ENCODE measurements at places on chromosomes 16 and 17.

- DNase-seq: no peak
Measured at GRCh38 chr16:3321816-3322215, 16.5 kb downstream of the ZNF75A start.

DNA sequence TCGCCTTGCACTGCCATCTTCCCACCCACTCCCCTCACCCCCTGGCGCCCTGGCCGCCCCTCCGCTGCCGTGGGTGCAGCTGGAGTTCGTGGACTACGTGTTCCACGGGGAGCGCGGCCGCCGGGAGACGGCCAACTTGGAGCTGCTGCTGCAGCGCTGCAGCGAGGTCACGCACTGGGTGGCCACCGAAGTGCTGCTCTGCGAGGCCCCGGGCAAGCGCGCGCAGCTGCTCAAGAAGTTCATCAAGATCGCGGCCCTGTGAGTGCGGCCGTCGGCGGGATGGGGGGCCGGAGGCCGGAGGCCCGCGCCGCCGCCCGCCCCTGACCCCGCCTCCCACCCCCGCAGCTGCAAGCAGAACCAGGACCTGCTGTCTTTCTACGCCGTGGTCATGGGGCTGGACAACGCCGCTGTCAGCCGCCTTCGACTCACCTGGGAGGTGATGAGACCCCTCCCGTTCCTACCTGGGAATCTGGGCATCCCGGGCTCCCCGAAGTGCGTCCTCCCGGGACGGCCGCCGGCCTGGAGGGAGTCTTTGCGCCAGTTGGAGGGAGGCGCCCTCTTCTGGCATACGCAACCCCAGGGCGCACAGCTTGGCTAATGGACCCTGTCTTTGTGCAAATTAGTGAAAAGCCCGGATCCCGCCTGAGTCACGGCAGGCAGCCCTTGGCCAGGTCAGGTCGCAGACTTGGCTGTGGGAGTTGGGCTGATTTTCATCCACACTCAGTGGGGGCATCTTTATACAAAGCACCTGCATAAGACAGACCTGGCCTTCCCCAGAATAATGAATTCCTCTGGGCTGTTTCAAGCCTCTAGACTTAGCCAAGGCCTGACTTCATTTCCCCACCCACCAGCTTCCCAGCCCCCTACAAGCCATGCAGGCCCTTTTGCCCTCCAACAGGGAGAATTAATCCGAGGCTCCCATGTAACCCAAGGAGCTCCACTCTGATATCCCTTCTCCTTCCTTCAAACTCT, 14.3 kb downstream of the RAPGEFL1 start:
- DNase-seq: peak; percentile 88

GRCh38 chr17:53100126-53100525, 722.6 kb upstream of the KIF2B start:
- DNase-seq: no peak

DNA sequence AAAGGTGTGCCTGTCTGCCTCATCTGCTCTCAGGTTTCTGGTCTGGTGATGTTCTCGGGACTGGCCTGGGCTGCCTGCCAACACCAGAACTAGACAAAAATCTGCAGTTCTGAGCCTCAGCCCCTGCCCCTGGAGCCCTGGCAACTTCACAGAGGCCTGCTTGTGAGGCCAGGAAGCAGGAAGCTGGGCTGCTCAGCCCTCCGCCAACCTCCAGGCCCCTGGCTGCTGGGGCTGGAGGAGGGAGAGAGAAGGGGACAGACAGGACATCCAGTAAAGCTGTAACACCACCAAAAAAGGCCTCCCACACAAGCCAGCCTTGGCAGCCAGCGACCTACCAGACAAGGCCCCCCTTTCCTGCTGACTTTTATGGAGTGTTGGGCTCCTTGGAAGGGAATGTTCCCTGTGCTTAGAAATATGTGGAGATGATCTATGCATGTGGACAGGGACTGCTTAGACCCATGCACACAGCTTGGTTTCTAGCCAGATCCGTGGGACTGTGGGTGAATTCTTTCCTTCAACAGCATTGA, 157.6 kb downstream of the XYLT1 start:
- no peak for DNase-seq

DNA sequence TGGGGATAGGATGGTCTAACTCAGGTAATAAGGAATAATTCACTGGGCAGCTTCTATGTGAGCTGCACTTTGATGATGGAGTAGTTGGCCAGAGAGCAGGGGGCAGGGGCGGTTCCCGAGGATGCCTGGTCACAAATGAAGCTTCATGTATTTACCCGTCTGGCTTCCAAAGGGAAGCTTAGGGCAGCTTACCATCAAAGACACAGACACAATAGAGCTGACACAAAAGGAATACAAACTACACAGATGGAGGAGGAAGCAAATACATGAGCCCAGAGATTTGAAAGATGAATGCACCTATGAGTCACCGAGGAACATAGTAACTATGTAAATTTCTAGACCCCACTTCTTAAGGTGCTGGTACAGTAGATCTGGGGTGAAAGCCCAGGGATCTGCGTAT, 8.7 kb upstream of the EMP2 start:
- DNase-seq: no peak

DNA sequence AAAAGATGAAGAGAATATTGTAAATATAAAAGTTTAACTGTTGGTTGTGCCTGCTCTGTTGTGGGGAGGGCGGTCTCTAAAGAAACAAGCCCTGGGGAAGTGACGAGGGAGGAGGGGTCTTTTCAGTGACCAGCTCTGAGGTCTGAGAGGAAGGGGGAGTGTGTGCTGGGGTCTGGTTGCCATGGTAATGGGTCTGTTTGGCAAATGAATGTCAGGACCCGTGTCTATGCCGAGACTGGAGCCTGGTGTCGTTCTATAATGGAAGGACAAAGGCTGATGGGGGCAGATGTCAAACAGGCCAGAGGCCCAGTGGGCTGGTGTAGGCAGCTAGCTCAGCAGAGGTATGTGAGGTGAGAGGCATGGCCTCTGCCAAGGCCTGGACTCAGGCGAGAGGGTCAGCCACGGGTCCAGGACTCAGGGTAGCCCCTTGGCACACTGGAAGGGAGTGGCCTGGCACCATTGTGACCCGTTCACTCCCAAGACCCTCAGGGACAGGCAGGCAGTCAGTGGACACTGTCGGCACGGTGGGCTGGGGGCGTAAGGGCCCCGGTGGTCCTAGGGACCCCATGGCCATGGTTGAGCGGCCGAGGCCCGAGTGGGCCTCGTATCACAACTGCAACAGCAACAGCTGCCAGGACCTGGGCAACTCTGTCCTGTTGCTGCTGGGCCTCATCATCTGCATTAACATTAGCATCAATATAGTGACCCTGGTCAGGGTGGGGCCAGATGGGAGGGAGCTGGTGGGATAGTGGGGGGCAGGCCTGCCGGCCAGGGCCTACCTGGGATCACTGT, at the start of gene SPEM1:
Gene SPEM1, plus strand, starts transcription at position 506 of the 792 bp plus-strand sequence. Its CDS starts 61 bp downstream, at position 567.
- no peak for DNase-seq
